ENCODE measurements at places on chromosomes 5 and 9.

DNA sequence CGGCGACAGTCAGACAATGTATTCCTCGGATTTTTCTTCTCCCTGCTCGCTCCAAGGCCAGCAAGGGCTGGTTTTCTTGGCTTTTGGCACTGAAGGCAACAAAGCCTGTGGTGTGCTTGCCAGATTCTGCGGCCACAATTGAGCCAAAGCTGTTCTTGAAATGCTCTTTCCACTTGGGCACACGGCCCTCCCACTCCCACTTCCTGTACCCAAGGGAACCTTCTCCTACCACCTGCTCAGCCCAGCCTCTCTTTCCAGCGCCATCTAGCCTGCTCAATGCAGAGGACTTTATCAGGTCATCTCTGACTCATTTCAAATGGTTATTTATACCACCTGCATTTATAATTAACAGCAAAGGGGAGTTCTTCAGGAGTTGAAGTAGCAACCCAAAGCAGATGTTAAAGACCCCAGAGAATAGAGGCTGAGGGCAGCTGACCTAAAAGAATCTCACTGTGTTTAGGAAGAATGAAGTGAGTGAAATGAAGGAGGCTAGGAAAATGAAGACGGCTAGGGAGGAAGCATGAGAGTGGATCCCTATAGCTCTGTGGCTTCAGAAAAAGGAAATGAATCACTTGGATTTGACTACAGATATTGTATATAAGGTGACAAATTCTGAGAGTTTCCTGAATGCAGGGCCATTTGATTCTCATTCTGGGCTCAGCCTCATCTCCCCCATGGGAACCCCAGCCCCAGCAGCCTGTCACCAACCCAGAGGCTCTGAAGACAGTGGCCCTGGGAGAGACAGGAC, 439.0 kb downstream of the ENC1 start:
- no peak for DNase-seq

- no peak for DNase-seq
Measured at GRCh38 chr9:88772575-88772974, 218.7 kb upstream of the S1PR3 start.

- no peak for DNase-seq
Measured at GRCh38 chr5:5350101-5350500, 72.4 kb upstream of the ICE1 start.

- no peak for DNase-seq
Measured at GRCh38 chr5:4553978-4554377, 586.2 kb upstream of the ADAMTS16 start.
